ENCODE measurements at places on chromosomes 16 and 17.

GRCh38 chr17:48630009-48630924 lies 4.1 kb upstream of the HOXB9 start:
- no peak for DNase-seq

GRCh38 chr16:75559564-75560372 lies 3.7 kb upstream of the TMEM231 start:
- DNase-seq, result no peak

GRCh38 chr17:37726248-37726647 lies 18.6 kb downstream of the HNF1B start:
- DNase-seq, result no peak

DNA sequence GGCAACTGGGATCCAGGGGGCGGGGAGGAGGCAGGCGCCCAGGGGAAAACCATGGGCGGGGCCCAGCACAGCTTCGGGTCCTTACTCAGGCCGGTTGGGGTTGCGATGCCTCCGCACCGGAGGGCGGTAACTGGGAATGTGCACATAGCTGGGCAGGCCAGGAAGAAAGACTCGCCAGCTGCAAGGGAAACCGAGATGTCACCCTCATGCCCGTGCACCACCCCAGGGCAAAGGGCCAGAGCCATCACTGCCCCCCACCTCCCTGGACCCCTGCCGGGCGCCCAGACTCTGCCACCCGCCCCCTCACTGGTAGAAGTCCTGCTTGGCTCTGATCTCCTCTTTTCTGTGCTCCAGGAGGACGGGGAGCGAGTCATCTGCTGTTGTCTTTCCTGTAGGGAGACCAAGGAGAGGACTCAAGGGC lies 6.7 kb downstream of the ALOX12B start:
- no peak for DNase-seq

DNA sequence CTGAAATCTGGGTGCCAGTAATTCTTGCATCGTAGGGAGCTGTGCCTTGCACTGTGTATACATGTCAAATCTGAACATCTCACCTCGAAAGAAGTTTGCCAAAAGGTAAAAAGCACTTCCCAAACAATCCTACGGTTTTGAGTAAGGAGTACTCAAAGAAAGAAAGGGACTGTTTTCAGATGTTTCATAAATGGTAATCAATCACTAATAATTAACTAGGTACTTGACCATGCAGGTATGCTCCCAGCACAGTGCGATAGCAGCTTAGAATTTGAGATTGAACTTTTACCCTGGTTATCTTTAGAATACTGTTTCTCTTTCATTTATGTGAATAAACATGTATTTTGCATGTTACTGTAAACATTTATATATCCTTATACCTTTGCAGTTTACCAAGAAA lies 39.0 kb downstream of the PRKCA start:
- no peak for DNase-seq

DNA sequence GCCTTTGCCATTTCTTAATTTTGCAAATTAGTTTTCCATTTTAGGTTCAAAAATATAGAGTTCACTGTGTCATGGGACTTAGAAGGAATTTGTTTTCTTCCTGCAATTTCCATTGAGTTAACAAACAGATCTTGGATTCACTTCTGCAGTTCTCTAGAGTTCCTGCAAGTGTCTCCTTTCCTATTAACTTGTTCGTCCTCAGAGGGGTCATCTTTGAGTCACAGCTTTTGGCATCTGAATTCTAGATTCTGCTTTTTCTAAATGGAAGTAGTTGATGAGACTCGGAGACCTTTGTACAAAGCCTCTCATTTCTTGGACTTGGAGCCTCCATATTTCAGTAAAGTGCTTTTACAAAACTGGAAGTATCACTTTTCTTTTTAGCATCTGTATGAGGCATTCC lies 323.3 kb downstream of the BCAS3 start:
- DNase-seq, result no peak

GRCh38 chr16:88406096-88407041 lies 23.6 kb downstream of the ZNF469 start:
- DNase-seq, result no peak

DNA sequence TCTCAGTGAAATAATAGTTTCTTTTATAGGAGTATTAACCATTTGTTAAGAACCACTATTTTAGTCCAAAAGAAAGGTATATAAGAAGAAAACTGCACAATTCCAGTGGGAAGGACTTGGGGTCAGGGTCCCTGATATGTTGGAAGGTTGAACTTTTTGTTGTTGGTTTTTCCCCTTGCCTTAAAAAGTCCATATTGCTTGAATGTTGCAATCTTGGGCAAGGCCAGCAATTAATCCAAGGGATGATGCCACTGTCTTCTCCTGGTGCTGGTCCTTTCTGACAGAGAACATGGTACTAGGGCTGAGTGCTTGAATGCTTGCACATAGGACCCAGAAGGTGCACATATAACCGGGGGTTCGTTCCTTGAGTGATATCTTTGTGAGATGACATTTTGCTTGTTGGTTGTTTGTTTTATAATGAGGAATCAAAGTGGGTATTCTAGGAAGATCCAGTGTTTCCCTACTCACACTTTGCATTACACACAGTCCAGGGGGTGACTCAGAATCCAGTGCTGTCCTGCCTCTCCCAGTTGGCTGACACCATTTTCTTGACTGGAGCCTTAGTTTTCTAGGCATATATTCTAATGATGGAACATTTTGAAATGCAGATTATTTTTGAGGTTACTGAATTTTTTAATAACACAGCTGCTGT lies 54.9 kb downstream of the SIAH1 start:
- DNase-seq, result no peak

DNA sequence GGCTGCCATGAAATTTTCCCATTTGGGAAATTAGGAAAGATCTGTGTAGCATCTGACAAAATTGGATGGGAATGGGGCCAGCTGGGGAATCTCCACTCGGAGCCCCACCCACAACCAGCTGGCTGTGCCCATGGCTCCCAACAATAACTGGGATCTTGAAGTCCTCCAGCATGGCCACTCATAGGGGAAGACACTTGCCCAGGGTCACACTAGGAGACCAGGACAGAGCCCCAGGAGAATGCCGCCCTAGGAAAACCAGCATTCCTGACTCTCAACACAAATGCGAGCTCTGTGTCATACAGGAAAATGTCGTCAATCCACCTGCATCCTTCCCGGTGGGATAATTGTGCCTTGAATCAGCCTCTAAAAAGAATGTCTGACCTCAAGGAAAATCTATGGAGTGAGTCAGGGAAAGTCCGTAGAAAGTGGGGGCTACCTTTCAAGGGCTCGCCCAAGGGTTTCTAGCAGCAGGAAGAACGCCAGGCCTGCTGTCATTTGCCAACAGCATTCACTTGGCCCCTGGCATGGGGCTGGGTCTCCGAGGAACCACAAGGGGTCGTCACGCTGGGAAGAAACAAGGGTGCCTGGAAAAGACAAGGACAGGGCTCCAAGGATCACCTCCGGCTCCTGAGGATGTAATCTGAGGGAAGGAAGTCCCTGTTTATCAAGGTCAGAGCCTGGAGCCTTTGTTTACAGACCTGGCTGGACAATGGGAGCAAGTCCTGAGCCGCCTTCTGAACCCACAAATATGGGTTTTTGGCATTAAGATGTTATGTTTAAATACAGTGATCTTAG lies 15.9 kb downstream of the CDH5 start:
- DNase-seq, result no peak

GRCh38 chr16:76639685-76640289 lies 362.6 kb downstream of the CNTNAP4 start:
- DNase-seq, result no peak

DNA sequence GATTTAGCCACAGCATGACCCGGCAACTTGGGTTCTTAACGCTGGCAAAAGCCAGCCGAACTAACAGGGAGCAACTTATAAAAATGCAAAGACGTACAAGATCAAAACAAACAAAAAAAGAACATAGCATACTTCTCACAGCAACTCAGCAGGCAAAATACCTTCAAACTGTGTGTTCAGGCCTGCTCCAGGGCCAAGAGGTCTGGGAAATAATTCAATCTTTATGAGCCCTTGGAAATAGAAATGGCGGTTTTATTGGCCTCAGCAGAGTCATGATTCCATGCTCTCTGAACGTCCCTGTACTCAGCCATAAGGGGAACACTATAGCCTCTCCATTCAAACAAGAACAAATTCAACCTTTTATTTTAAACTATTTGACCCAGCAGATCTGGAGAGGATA lies 101.3 kb upstream of the C17orf78 start:
- DNase-seq, result no peak

GRCh38 chr17:65975878-65976277 lies 216.1 kb downstream of the CEP112 start:
- no peak for DNase-seq

DNA sequence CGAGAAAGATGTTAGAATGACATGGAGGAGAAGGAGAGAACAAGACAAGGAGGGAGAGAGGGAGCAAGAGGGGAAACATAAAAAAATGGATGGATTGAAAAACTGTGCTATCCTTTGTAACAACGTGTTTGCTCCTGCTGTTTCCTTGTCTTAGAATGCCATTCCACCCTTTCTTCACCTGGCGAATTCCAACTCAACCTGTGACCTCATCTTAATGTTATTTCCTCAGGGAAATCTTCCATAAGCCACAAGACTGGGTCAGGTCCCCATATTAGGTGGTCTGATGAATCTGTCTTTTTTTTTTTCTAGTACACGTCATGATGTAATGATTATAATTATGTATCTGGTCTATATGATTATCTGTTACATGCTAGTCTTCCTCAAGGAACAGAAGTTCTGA lies 195.0 kb upstream of the MAF start:
- no peak for DNase-seq

DNA sequence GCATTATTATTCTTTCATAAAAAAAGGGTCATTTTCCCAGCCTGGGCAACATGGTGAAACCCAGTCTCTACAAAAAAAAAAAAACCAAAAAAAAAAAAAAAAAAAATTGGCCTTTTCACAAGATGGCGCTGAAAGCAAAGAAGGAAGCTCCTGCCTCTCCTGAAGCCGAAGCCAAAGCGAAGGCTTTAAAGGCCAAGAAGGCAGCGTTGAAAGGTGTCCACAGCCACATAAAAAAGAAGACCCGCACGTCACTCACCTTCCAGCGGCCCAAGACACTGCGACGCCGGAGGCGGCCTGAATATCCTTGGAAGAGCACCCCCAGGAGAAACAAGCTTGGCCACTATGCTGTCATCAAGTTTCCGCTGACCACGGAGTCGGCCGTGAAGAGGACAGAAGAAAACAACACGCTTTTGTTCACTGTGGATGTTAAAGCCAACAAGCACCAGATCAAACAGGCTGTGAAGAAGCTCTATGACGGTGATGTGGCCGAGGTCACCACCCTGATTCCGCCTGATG lies 4.9 kb upstream of the PGAP6 start:
- DNase-seq, result no peak

- no peak for DNase-seq
These were observed 49.7 kb downstream of the ZNRF1 start for GRCh38 chr16:75048530-75048929.

DNA sequence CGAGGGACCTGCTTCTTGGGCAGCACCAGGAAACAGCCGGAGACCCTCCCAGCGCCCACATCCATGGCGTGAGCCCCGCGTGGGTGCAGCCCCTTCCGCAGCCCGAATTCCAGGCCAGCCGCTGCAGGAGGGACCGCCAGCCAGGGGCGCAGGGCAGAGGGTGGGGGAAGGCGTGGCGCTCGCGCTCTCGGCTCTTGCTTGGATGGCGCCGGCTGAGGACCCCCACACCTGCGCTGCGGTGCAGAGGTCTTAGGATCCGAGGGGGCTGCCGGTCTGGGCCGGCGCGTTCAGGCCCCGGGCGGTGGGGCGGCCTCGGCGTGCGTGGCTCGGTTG lies 28.8 kb downstream of the ACTG1 start:
- no peak for DNase-seq

DNA sequence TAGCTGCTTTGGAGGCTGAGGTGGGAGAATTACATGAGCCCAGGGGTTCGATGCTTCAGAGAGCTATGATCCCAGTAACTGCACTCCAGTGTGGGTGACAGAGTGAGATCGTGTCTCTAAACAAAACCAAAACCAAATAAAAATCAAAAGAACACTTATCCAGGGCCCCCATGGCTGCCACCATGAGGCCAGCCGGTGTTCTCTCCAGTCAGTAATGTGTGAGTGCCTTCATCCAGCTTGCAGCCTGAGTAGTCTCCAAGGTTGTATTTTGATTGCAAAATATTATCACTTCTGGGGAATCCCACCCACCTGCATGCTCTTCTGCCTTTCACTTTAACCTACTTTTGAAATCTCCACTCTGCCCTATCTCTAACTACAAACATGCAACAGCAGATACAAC lies 221.0 kb upstream of the WSB1 start:
- DNase-seq, result no peak

DNA sequence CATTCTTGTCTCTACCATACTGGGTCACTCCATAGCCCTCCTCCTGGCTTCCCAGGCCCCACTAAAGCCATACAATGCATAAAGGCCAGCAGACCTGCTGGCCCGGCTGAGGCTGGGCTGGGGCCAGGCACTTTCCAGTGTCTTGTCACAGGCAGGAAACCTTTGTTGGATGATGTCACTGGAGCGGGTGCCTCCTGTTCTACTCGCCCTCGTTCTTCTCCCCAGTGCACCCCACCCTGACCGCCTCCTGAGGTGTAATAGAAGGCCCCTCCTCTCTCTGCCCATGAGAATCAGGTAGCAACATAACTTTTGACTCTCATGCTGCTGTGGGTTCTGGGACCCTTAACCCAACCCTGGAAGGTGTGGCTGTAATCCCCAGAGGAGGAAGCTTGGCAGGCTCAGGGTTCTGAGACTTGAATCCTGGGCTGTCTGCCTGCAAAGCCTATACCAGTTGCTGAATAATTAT lies 54.2 kb upstream of the IL34 start:
- DNase-seq, result no peak

DNA sequence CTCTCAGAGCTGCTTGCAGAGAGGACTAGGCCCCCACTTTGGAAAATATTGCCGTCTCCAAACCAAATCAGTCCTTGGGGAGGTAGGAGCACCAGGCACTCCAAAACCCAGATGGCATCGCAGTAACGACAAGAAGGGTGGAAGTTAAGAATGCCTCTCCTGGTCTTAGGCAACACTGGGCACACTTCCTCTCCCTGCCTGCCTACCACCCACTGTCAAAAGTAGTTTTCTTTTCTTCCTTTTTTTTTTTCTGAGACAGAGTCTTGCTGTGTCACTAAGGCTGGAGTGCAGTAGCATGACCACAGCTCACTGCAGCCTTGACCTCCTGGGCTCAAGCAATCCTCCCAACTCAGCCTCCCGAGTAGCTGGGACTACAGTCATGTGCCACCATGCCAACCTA lies 47.2 kb downstream of the SRL start:
- DNase-seq, result no peak

Measured in activated CD4-positive, alpha-beta T cell treated with anti-CD3 and anti-CD28 coated beads, Interleukin-2, amount 50 U/mL, for 48 hours (primary cell).